ENCODE measurements at places on chromosomes 11 and 22. TPM values are rescaled to one million over a fixed set of nuclear protein-coding genes. Genes with fewer than 3 reads are reported as not detected.

GRCh38 chr11:56910785-56911184 is 77.9 kb upstream of the OR5AK2 start:
- no peaks in the 10 kb centered on the region for H3K36me3 ChIP-seq
- H3K27me3 ChIP-seq = no peaks in the 10 kb centered on the region
- no peaks in the 10 kb centered on the region for H3K4me1 ChIP-seq
- no peak overlapping the region for H3K4me3 ChIP-seq
- H3K27ac ChIP-seq = no peak overlapping the region

- H3K36me3 ChIP-seq = peaks cover 36% of the 10 kb centered on the region
- no peaks in the 10 kb centered on the region for H3K27me3 ChIP-seq
- no peak overlapping the region for H3K4me3 ChIP-seq
- H3K4me1 ChIP-seq = no peaks in the 10 kb centered on the region
Measured at GRCh38 chr11:86264649-86265048, 20.1 kb downstream of the EED start.

DNA sequence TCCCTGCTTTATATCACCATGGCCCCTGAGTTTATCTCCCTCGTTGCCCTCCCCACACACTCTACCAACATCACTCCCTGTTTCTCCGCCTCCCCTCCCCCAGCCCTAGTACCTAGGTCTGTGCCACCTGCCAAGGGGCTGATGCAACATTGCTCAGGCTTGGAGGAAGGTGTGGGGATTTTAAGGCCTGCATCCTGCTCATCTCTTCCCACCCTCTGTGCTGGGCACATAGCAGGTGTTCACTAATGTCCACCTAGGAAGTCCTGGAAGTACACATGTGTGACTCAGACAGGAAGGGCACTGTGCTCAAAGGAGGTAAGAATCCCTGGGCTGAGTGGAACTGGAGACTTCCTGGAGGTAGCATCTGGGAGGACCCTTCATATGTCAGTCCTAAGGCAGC is 37.0 kb downstream of the PDE2A start:
- H3K27ac ChIP-seq = no peak overlapping the region
- peaks cover 19% of the 10 kb centered on the region for H3K27me3 ChIP-seq
- peaks cover 7% of the 10 kb centered on the region for H3K4me1 ChIP-seq
- no peak overlapping the region for H3K4me3 ChIP-seq

DNA sequence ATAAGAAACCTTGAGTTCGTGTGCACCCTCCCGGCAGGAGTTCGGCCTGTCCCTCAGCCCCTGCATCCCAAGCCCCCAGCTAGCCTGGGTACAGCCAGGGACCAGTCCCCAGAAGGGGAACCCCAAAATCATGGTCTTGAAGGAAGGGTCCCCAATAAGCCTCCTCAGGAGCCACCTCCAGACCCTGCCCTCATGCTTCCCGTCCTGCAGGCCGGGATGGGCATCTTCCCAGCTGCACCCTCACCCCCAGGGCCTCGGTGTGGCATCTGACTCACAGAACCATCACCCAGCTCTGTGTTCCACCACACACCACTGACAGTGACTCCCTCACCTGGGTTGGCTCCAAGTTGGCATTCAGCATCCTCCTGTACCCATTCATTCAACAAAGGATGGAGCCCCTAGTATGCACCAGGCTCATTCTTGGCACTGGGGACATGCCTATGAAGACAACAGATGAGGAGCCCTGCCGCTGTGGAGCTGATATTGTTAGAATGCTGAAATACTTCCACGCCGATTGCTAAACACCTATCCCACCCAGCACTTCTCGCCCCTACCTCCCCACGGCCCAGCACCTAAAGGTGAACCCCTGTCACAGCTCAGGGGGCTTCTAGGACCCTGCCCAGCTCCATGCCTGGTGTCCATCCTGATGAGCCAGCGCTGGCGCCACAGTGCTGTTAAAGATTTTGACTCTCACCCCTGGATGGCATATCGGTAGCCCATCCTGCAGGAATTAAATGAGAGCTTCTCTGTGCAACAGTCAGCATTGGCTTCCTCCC is 77.8 kb downstream of the BUD13 start:
- no peaks in the 10 kb centered on the region for H3K36me3 ChIP-seq
- no peaks in the 10 kb centered on the region for H3K4me1 ChIP-seq
- DNase-seq = no peak
- no peak overlapping the region for H3K27ac ChIP-seq
- peaks cover 2% of the 10 kb centered on the region for H3K27me3 ChIP-seq
- H3K4me3 ChIP-seq = no peak overlapping the region

DNA sequence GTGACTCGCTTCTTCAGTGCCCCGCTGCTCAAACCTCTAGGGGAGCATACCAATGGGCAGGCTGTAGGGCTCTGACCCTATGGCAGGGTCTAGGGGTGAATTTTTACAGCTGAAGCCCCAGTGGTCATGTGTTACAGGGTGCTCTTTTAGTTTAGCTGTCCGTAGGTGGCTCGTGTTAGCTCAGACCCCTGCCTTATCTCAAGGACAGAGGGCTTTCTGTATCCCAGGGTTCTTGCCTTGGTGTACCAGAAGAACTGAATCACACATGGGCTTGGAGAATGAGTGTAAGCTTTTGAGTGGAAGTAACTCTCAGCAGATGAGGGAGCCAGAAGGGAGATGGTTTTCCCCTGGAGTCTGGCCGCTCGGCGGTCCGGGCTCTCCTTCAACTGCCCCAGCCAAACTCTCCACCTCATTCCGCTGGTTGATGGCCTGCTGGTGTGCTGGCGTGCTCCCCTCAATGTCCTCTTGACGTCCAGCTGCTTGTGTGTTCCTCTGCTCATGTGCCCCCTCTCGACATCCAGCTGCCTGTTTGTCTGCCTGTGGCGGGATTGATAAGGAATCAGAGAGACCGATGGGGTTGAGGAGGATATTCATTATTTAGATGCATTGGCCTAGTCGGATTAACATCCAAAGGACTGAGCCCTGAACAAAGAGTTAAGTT is 37.5 kb downstream of the BIRC2 start:
- no peak overlapping the region for H3K27ac ChIP-seq
- H3K4me1 ChIP-seq = no peaks in the 10 kb centered on the region
- no peaks in the 10 kb centered on the region for H3K27me3 ChIP-seq
- no peak for DNase-seq
- H3K4me3 ChIP-seq = no peak overlapping the region

- H3K27me3 ChIP-seq = no peaks in the 10 kb centered on the region
- H3K27ac ChIP-seq = no peak overlapping the region
- H3K4me1 ChIP-seq = no peaks in the 10 kb centered on the region
- no peaks in the 10 kb centered on the region for H3K36me3 ChIP-seq
- DNase-seq = no peak
Measured at GRCh38 chr11:17813391-17814059, 78.9 kb downstream of the KCNC1 start.

- H3K27me3 ChIP-seq = no peaks in the 10 kb centered on the region
- peak overlapping the region; percentile 98 for H3K27ac ChIP-seq
- peak; percentile 60 for DNase-seq
- H3K4me3 ChIP-seq = peak overlapping the region; percentile 69
- peaks cover 35% of the 10 kb centered on the region for H3K36me3 ChIP-seq
Measured at GRCh38 chr22:38504731-38505540, 1.2 kb downstream of the DDX17 start.

Gene KCNJ1
- total RNA-seq = 0.27 TPM

Gene C11orf58
- total RNA-seq = 150 TPM

Gene NEU3
- 9.7 TPM for total RNA-seq

Data from CD4-positive, alpha-beta T cell (primary cell).